ENCODE measurements at places on chromosomes 11 and 22.

GRCh38 chr11:127259102-127259501 lies 258.5 kb upstream of the KIRREL3 start:
- DNase-seq = no peak

- DNase-seq = no peak
Measured at GRCh38 chr22:37299969-37300509, 17.7 kb downstream of the CYTH4 start.

DNA sequence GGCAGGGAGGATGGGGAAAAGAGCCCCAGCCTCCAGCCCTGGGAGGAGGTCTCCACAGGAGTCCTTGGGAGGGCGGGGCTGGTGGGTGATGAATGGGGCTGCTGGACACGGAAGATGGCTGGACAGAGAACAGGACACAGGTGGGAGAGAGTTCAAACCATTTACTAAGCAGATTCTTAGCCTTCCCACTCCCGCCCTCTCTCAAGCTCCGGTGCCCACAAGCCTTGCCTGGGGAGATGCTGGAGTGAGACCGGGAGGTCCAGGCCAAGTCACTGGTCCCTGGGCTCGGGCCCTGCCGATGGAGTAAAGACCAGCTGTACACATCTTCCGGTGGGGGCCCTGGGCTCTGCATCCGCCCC lies 1.4 kb downstream of the CLDN5 start:
- no peak for DNase-seq

DNA sequence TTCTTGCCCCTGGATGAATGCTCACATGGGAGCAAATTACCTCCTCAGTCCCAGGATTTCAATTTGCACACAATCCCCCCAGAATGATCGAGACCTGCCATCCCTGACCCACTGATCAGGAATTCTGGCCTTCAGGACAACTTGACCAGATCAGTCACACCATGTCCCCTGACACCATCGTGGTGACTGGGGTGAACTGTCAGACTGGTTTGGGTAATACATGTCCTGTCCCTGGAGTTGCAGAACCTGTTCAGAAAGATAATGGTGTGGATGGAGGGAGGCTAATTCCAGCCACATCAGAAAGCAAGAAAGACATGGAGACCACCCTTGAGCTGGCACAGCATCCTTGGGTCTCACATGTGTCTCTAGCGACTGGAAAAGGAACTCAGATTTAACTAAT lies 57.9 kb upstream of the TOP3B start:
- DNase-seq = no peak

GRCh38 chr22:25641650-25642049 lies 77.2 kb downstream of the GRK3 start:
- DNase-seq = no peak

- no peak for DNase-seq
Measured at GRCh38 chr22:19359554-19360299, 68.2 kb upstream of the CLTCL1 start.

Measured in stimulated activated CD8-positive, alpha-beta memory T cell treated with anti-CD3 and anti-CD28 coated beads, Interleukin-4, amount 100 ng/mL, for 1 hour (primary cell).